ENCODE measurements at places on chromosomes 2 and 18.
A peak's percentile ranks its signal among the peaks of the same experiment; 100 is the strongest.

DNA sequence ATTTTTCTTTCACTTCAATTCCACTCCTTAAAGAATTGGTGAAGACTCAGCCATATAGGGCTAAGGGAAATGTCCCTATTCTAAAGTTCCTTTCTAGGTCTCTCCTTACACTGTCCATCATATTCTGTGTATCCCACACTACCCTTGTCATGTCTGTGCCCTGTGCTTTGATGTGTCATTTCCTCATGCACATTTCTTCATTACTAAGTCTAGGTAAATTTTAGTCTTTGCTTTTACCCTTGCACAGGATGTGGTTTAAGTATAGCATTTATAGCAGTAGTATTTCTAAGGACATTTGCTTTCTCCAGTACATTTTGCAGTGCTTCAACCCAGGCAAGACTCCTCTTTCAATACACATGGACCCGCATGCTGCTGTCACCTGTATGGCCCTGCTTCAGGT, 221.5 kb upstream of the ACVR2A start:
- DNase-seq, result no peak

DNA sequence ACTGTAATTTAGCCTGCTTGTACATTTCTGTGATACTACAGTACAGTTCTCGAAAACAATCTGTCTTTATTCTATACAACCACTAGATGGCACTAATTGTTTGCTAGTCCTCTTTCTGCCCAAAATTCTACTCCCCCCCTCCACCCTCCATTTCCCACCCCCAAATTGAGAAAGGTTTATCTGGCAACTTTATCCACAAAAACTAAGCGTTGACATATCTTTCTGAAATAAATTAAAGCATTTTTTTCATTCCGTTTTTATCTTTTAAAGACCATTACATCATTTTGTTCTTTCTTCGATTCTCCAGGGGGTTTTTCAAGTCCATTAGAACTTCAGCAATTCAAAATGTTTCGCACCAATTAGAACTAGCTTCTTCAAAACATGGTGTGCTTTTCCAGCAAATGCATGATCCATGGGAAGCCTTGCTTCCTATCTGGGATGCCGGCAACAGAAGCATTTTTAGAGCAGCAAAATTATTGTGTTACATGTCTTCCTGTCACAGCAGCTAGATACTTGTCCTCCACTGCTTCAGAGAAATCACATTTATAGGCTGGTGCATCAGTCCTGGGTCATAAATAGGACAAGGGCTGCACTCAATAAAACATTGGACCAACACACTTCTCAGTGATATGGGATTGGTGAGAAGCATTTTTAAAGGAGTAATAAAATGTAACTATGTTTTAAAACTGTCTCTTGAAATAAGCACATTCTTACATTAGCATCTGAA, 241.3 kb downstream of the PAX3 start:
- peak; percentile 19 for DNase-seq

DNA sequence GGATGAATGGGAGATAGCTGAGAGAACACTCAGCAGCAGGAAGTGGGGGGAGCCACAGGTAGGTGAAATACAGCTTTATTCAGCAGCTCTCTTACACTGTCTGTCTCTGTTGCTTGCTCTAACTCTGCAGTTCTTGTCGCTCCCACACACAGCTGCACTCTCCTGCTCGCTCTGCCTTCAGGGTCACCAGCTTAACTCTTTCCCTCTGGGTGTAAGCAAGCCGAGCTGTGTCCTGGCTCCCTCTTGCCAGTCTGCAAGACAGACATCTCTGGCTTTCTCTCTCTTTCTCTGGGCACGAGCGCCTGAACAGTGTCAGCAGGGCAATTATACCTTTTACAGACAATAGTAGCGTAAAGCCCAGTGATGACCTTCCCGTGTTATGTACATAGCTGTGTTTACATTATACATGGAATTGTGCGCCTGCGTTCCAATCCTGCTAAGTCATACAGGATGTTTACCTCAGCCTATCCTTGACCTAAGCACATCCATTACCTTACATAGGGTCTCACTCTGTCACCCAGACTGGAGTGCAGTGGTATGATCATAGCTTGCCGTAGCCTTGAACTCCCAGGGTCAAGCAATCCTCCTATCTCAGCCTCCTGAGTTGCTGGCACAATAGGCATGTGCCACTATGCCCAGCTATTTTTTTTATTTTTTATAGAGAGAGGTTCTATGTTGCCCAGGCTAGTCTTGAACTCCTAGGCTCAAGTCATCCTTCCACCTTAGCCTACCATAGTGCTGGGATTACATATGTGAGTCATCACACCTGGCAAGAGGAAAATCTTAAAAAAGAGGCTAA, 57.8 kb upstream of the CHN1 start:
- no peak for DNase-seq

DNA sequence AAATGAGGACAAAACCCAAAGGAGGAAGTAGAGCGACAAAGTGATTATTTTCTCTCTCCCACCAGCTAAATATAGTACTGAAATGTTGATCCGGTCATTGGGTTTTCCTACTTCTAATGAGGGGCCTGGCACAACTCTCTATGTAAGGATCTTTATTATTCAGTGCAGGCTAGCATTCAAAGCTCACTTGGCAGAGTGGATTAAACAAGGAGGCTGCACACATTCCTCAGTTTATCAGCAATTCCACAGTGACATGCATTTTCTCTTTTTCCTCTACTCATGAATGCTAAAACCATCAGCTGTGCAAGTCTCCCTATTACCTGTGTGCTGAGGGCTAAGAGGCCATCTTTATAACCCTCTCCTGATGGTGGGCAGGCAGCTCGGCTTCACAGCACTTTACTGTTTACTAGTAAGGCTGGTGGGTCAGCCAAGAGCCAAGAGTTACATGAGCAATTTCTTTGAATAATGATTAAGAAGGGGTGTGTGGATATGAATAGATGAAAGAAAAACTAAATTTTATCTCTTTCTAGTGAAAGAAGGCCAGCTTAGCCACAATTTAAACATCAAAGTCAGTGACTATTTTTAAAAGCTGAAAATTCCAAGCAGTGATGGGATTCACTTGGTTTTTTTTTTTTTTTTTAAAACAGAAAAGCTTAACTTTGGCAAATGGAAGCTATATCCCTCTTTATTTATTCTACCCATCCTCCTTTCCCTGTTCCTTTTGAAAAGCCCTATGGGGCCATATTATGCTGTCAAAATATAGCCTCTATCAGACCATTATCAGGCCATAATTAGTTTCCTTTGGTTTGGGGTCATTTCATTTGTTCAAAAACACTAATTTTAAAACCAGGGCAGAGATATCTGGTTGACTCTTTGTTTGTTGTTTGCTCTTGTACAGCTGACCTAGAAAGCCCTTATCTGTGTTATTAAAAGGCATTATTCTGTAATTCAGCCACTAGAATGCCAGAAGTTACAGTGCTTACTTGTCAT, 111.0 kb downstream of the RBM43 start:
- no peak for DNase-seq

- peak; percentile 18 for DNase-seq
Measured at GRCh38 chr2:216017365-216017764, 4.0 kb upstream of the MREG start.

Data from choroid plexus epithelial cell (primary cell).